ENCODE measurements at places on chromosomes 16 and 17. TPM values are rescaled to one million over a fixed set of nuclear protein-coding genes. Genes with fewer than 3 reads are reported as not detected.

The MAF gene
- 24.8 TPM for total RNA-seq

The PTX4 gene
- total RNA-seq = not detected

The DNAI2 gene
- not detected for total RNA-seq

The XYLT2 gene
- total RNA-seq = 30.7 TPM

The NOXO1 gene
- total RNA-seq = 1.1 TPM

The CCL4L2 gene
- total RNA-seq = not detected

The TMEM98 gene
- 70.7 TPM for total RNA-seq

The NPIPB6 gene
- total RNA-seq = 1.1 TPM

The IL34 gene
- 3.0 TPM for total RNA-seq

The PPP1R1B gene
- total RNA-seq = 2.7 TPM

The PRSS22 gene
- total RNA-seq = 2.7 TPM

The CCL15 gene
- total RNA-seq = not detected

The WNK4 gene
- 6.7 TPM for total RNA-seq

The ACSM3 gene
- 6.5 TPM for total RNA-seq

The CLDN7 gene
- total RNA-seq = 16.9 TPM

The CCDC144A gene
- 4.7 TPM for total RNA-seq

The TP53TG3 gene
- not detected for total RNA-seq

The NHLRC4 gene
- 0.47 TPM for total RNA-seq

GRCh38 chr17:17723354-17724261 is 42.4 kb downstream of the RAI1 start:
- no peak for ATAC-seq

DNA sequence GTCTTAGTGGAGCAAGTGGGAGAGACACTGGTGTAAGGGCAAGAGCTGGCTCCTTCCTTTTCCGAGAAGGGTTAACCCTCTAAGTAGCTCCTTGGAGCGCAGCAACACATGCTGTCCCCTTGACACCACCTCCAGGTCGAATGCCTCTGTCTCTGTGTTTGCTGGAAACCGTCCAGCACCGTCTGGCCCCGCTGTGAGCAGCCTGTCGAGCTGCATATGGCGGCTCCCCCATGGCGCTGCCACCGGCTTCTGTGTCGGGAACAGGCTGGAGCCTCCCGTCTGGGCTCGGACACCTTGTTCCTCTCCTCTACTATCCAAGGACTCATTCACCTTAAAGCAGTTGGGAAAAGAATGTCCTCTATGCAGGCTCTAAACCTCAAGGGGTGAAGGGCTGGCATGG is 28.9 kb upstream of the WSCD1 start:
- ATAC-seq = no peak

- ATAC-seq = no peak
These were observed 93.3 kb downstream of the ASIC2 start for GRCh38 chr17:33199571-33200510.

DNA sequence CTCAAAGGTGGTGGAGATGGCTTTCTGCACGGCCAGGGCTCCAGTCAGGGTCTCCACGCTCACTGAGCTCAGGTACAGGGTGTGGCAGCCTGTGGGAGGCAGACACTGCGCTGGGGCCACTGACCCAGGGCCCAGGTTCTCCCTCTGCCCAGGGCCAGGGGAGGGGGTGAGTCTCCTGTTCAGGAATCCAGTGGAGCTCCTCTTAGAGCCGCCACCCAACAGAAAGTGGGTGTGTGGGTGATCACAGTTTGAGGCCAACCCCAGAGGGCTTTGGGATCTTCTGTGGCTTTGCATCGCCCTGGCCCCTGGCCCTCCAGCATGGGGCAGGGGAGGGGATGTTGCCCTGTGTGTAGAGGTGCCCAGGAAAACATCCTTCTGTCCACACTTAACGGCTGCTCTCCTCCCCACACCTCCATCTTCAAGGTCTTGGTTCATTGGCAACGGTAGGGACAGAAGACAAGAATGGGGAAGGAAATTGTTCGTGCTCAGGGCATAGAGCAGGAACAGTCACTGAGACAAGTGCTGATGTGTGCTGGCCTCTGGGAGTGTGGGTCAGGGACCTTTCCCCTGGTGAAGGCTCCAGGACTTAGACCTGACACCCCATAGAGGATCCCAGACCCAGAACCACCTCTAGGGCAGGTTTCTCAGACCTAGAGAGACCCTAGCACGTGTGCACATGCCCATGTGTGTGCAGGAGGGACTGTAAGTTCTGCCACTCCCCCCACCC is 21.5 kb downstream of the TNS4 start:
- ATAC-seq = no peak

DNA sequence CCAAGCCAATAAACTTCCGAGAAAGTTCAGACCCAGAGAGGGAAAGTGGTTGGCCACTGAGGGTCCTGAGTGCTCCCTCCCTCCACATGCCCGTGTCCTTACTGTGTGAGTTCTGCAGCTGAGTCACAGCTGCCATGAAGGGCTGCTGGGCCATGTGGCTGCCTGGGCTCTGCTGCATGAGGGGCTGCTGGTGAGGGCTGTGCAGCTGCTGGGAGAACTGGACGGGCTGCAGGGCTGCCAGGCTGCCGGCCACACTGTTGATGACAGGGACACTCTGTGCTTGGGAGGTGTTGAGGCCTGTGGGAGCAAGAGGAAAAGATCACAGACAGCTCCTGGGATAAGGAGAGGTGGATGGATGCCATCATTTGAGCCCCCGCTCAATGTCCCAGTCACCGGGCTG is 44.0 kb downstream of the HNF1B start:
- no peak for ATAC-seq

GRCh38 chr16:65819136-65819898 is 547.2 kb upstream of the CDH5 start:
- no peak for ATAC-seq

DNA sequence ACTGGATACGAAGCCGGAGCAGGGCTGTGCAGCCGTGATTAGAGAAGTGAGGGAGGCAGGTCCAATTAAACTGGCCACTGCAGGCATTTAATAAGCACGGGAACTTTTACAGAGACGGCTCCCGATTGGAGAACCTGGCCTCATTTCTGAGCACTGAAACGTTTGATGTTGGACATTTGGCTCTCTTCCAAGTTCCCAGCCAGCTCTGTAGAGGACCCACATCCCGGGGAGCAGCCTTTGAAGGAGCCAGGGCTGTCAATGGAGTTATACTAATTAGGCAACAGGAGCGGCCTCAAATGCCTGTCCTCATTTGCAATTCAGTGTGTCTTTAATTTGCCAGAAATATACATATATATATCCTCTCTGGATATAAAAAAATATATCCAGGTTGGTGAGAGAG is 499.4 kb upstream of the C16orf82 start:
- ATAC-seq = no peak

GRCh38 chr16:20242568-20243255 is 84.6 kb downstream of the GP2 start:
- no peak for ATAC-seq

DNA sequence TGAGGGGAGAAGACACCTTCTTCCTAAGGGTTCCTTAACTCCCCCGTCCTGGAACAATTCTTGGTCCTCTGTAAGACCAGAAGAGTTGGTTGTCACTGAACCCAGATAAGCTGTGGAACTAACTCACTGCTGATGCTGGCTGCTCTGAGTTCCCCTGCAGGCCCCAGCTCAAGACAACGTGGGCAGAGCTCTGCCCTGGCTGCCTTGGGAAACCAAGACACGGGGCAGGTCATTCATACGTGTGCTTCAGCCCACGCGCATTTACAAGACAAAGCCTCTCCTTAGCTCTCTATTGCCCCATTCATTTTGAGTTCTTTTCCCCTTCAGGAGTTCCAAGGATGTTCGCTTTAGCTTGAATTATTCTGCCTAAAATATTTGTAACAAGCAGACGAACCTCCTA is 3.4 kb upstream of the NAT9 start:
- ATAC-seq = no peak

DNA sequence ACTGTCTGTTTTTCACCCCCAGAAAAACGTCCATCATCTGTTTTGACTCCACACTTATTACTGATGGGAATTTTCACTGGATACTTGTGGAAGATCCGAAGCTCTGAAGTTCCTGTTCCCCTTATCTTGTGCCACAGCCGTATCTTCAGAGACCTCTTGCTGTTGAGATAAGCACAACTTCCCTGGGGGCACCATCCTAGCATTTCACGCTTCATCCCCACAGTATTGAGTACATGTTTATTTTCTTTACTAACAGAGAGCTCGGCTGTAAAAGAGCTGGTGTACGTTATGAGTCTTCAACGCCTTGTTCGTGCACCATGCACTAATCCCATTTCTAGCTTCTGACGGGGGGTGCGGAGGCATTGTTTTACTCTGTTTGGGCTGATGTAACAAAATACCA is 813.6 kb upstream of the EEF2KMT start:
- no peak for ATAC-seq

DNA sequence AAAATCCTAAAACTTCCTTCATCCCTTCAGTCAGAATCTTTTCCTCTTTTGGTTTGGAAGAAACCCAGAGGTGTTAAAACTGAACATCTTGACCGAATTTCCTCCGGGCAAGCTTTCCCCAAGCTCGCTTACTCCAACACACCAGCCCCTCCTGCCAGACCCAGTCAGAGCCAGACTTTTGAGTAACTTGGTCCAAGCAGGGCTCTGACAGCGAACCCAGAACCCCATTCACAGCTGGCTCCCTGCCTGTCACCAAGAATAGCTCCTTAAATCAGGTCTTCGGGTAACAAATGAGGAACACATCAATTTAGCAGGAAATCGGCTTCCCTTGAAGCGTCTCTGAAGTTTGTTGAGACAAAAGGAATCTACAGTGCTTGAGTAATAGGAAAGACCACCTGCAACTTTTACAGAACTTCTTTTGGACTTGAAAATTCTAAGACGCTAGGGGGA is 27.3 kb downstream of the GAS7 start:
- ATAC-seq = peak; percentile 68

- ATAC-seq = no peak
These were observed 1.8 kb upstream of the CISD3 start for GRCh38 chr17:38728290-38728831.

DNA sequence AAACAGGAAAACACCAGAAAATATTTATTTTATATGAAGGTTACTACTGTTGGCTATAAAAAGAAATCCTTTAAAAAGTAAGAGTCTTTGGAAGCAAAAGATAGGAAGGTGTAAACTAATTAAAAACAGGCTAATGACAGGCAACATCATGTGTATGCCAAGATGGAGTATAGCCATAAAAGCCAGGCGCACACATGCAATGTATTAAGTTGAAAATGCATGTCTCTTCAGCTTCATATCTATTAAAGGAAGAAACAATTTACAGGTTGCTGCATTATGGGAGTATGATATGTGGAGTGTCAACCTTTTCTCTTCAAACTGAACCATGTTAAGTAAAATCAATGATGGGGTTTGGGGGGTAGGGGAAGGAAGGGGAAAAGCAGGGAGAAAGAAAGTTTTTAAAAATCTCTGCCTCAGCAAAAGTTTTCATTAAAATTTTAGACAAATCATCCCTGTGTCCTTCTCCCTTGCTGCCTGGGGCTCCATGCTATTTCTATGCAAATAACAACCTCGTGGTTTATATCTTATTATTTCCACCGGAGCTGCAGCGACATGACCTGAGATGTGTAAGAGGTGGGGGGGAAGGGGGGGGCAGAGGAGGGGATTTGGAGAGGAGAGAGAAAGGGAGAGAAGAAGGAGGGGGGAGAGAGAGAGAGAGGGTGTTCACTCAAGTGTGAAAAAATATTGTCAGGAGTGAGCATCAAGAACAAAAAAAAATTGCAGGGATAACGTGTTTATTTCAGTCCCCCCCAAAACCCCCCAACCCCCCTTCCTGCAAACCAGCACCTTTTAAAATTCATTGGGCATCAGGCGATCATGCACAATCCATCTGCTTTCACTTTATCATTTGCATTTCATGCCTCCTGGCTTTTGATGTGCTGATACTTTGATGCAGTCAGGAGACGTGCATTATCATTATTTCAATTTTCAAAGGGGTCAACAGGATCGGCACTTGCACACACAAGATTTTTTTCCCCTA is 197.6 kb downstream of the AATF start:
- ATAC-seq = no peak

DNA sequence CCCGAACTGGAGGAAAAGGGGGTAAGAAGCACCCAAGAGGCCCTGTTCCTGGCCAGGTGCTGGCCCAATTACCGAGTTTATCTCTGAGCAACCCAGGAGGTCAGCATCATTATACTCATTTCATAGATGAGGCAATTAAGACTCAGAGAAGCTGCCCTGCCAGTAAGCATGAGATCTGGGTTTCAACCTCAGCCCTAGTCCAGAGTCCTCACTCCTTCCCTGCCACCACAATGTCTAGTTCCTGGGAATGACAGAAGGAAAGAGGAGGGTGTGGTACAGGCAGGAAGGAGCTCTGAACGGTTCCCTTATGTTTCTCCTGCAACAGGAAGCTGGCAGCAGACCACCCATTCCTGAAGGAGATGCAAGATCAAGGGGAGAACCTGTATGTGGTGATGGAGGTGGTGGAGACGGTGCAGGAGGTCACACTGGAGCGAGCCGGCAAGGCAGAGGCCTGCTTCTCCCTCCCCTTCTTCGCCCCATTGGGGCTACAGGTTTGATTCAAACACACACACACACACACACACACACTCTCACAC is 7.4 kb downstream of the GSDMA start:
- ATAC-seq = no peak

DNA sequence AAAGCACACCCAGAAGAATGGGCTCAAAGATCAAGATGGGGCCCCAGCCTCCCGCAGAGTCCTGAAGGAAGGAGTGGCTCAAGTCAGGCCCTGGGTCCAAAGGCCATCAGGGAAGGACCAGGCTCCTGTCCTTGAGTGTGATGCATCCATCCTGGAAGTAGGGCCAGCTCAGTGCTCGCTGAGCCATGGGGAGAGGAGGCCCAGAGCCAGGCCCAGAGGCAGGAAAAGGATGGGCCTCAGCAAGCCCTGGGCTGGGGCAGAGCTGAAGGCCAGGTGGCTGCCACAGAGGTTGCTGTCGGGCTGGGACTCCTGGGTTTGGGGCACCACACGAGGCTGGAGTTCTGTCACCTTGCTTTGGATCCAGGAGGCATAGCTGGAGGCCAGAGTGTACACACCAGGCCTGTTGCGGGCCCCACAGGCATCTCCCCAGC is 3.7 kb downstream of the PRSS8 start:
- ATAC-seq = no peak

GRCh38 chr17:80183581-80184422 is 14.0 kb downstream of the CARD14 start:
- no peak for ATAC-seq

DNA sequence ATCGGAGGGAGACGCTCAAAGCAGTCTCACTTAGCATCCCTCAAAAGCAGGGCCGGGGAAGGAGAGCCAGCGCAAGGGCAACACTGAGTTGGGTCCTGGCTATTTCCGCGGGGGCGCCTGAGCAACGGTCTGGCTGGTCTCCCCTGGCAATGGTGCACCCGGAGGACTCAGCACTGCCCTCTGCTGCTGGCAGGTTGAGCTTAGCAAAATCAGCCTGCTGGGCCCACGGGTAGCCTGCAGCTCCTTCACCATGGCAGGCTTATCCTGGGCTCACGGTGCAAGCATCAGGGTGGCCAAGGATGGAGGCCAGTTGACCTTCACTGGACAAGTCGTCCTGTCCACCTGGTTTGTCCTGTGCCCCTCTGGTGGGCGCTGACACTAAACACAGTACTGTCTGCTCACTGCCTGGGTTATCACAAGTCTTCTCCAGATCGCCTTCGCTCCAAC is 14.4 kb upstream of the ALDH3A1 start:
- peak; percentile 57 for ATAC-seq

GRCh38 chr17:34393401-34393800 is 30.4 kb upstream of the CCL1 start:
- no peak for ATAC-seq
